ENCODE measurements at places on chromosomes 12 and 14.

GRCh38 chr12:122081697-122082221 lies 3.2 kb downstream of the MLXIP start:
- DNase-seq: no peak

DNA sequence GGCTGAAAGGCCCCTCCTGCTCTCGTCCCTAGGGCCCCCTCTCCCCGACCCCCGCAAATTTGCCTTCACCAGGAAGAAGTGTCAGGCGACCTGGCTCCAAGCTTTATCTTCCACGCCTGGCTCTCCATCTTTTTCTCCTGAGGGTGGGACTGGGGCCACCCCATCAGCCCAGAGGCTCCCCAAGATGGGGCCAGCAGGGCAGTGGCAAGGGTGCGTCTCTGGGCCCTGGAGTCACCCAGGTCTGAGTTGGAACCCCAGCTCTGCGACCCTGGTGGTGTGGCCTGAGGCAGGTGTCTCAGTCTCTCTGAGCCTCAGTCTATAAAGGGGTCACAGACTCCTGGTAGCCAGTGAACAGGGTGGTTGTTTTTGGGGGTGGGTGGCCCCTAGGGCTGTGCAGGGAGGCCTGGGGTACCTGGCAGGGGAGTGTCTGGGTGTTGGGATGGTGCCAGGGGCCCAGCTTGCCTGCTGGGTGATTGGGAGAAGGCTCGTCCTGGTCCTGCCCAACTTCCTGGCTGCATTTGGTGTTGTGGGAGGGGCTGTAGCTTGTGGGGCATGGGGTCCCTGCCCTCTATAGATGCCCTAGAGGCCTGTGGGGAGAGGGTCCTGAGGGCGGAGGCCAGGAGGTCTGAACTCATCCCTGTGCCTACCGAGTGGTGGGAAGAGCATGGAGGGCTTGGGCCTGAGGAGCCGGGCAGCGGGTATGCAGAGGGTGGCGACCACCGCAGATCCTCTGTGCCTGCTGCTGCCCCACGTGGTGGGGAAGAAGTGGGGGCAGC lies 7.6 kb downstream of the KIF26A start:
- DNase-seq: no peak

DNA sequence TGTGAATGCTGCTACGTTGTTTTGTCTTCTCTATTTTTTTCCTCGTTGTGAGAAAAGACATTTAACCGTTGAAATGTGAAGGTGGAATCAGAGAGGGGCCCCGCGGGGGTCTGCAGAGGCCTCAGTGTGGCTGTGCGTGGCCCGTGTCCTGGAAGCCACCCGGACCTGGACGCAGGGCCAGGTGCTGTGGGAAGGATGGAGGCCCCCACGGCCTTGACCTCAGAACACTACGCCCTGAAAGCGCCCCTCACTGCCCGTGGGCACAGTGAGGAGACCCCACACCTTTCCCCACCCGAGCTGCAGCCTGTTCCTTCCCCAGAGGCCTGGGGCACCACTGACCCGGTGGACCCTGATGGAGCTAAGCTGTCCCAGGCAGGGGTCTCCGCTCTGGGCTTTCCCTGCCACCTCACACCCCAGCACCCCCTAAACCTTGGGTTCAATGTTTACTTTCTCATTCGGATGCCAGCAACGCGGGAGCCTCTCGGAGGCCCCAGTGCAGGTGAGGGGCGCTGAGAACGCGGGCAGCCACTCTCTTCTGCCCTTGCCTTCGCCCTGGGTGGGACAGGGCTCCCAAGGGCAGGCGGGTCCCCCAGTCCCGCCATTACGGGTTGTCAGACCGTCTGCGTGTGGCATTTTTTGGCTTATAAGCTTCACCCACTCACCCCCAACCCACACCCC lies 26.9 kb downstream of the SETD1B start:
- DNase-seq: no peak

GRCh38 chr14:73761618-73762355 lies 47.6 kb upstream of the PNMA1 start:
- DNase-seq: no peak

GRCh38 chr12:45184147-45184963 lies 31.5 kb upstream of the ANO6 start:
- DNase-seq: no peak

GRCh38 chr12:5388581-5389535 lies 43.0 kb upstream of the NTF3 start:
- DNase-seq: peak; percentile 55

DNA sequence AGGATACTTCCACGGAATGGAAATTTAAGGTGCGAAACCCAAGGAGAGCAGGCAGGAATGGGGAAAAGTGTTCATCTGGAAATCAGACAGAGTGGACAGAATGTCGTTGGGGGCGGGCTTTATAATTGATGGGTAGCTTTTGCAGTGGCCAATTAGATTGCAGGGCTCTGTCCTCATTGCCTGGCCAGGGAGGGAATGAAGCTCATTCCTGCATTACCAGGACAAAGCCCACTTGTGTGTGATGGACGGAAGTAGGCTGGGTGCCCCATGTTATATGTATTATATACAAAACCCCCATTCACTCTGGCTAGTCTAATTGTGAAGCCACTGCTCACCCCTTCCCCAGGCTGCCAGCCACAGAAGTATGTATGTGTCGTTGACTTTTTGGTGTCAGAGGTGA lies 23.6 kb downstream of the ZNF664 start:
- no peak for DNase-seq

GRCh38 chr12:24088751-24089509 lies 139.5 kb upstream of the SOX5 start:
- no peak for DNase-seq

- no peak for DNase-seq
Measured at GRCh38 chr12:65300679-65301349, 22.3 kb downstream of the MSRB3 start.

DNA sequence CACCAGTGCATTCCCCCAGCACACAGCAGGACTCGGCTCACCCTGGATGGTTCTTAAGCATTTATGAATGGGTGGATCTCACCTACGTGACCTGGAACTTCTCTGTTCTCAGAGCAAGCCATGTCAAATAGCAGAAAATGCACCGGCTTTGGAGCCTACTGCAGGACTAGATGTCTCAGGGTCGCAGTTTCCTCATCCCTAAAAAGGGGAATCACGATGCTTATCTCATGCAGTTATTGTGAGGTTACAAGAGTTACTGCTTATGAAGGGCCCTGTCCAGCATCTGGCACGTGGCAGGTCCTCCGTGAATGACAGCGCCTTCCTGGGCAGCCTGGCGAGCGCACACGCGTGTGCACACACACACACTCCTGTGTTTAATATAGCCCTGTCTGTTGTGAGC lies 128.5 kb downstream of the ETV6 start:
- DNase-seq: no peak

DNA sequence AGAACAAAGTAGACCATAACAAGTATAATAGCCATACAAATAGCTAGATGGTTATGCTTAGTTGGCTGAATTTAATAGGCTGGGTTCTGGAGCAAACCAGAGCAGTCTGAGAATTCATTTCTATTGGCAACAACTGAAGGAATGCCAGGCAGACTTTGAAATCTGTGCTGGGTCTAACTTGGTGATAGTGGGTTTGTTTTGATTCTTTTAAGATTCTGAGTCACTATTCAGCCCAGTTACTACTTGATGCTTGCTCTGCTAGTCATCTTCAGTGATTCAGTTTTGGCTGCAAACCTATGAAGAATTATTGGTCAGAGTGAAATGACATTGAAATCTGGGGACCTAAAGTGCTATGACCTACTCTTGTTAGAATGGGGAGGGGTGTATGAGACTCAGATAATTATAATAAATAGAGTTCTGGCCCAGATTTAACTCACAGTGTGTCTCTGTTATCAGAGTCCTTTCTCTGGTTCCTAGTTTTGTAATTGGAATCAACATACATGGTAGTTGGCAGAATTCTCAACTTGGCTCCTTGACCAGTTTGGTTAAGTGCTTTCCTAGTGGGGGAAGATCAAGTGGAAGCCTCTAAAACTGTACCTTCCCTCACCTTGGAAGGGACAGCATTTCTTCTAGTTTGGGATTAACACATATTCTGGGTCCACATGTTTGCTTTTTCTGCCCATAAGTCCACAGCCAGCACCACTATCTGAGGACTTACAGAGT lies 43.5 kb downstream of the MNAT1 start:
- peak; percentile 77 for DNase-seq

- no peak for DNase-seq
Measured at GRCh38 chr14:85915711-85916110, 385.8 kb downstream of the FLRT2 start.

- no peak for DNase-seq
Measured at GRCh38 chr12:105469701-105470100, 139.2 kb downstream of the C12orf75 start.

DNA sequence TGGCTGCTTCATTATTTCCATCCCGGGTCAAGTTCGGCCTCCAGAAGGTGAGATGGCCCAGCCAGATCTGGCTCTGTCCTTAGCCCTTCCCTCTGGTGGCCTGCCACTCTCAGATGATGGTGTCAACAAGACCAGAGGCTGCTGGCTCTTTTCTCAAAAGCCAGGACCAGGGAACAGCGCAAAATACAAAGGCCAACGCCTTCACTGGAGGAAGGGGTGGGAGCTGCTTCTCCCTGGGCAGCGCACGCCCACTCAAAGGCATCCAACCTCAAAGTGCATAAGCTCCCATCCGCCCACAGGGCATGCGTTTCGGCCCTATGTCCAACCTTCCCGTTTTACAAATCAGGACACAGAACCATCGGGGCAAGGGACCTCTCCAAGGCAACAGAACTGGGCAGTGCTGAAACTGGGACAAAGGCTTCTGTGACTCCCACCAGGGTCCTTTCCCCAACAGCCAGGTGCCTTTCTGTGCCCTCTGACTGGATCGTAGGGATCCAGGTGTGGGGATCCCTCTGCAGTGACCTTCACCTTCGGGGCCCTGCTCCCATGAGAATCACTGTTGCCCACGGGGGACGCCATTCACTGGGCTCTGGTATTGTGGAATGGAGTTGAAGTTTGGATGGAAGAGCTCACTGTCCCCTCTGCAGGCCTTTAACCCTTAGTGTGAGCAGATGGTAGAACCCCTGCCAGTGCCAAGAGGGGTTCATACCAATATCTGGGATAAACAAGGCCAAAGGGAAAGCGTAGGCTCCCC lies 76.8 kb downstream of the NINJ2 start:
- DNase-seq: no peak

DNA sequence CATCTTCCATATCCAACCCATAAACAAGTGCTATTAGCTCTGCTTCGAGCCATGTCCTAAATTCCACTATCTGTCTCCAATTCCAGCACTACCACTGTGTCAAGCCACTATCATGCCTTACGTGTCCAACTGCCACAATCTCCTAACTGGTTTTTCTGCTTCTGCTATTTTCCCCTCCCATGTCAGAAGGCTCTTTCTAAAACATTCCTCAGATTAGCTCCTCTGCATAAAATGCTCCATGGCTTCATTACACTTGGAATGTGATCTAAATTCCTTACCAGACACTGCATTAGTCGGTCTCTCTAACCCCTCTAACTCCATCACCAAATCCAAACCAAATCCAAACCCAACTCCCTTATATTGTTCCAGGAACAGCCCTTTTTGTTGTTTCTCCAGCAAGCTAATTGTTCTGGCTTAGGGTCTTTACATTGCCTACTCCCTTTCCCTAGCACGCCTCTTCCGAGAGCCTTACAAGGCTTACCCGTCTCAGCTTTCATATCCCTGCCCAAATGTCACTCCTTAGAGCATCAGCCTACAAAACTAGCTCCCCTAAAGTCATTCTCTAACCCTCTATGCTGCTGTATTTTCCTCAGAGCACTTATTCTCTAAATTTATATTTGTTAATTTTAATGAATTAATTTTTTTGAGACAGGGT lies 139.7 kb downstream of the HELB start:
- DNase-seq: no peak

GRCh38 chr12:94650143-94651056 lies at the start of gene TMCC3:
TMCC3 (minus strand) TSS chr12:94650557; CDS start chr12:94650430, 127 bp downstream.
- DNase-seq: no peak

GRCh38 chr14:99781091-99781490 lies 12.1 kb upstream of the EML1 start:
- no peak for DNase-seq

DNA sequence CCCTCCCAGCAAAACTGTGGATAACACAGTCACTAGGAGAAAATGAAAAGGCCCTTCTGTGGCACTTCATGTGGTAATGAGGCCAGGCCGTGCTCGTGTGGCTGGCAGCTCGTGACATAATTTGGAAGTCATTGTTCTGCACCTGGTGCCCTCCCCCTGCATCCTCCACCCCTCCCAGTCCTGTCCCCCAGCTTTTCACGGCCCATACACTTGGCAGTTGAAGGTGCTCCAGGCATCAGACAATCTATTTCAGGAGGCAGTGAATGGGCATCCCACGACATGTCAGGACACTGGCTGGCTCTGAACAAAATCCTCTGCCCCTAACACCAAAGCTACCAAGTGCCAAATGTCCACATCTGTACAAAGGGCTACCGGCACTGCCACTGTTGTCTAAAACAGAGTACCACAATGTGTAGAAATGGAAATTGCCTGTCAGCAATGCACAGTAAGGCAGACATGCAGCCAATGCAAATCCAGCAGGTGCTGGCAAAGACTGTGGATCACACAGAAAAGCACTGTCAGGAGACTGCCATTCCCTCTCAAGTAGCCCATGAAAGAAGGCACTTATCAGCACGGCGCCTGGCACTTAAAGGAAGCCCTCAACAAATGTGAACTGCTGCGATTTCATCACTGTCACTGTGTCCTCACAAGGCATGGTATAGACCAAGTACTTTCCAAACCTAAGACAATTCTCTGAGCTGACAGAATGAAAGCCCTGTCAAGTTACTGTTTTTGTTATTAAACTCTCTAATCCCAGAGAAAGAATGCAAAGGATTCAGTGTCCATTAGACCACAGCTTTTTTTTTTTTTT lies 39.1 kb downstream of the CORO1C start:
- peak; percentile 19 for DNase-seq

- DNase-seq: no peak
Measured at GRCh38 chr12:22689876-22690275, 64.9 kb downstream of the ETNK1 start.

DNA sequence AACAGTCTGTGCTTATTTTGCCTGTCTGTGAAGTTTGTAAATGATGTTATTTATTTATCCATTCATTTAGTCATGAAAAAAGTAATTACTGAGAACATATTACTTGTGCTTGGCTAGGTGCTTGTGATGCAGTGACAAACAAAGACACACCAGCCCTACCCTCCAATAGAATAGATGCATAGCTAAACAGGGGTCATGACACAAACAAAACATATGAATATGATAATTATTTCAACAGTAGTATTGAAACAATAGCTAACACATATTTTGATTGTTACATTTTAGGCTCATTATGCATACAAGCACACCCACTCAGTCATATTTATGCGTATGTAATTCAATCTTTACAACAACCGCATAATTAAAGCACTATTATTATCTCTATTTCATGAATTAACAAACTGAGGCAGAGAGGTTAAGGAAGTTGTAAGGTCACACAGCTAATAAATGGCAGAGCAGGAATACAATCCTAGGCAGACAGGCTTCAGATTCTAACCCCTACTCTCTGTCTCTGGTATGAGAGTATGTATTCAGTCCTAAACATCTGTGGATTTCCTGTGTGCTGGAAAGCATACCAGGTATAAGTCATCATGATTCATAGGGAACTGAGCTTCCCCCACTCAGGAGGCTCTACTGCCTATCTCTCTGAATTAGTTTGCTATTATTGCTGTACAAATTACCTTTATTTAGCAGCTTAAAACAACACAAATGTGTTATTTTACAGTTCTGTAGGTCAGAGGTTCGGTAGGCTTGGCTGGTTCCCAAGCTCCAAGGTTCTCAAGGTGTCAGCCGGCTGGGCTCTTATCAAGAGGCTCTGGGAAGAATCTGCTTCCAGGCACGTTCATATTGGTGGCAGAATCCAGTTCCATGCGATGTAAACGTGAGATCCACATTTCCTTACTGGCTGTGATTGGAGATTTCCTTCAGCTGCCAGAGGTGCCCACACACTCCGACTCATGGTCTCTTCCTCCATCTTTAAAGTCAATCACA lies 509.4 kb downstream of the GALC start:
- no peak for DNase-seq

GRCh38 chr12:546265-546919 lies 86.7 kb downstream of the B4GALNT3 start:
- no peak for DNase-seq

Measured in HS-27A (cell line).